ENCODE measurements at places on chromosomes 6 and 20. TPM values are rescaled to one million over a fixed set of nuclear protein-coding genes. Genes with fewer than 3 reads are reported as not detected.

CALHM4 gene
- total RNA-seq, result not detected

DNA sequence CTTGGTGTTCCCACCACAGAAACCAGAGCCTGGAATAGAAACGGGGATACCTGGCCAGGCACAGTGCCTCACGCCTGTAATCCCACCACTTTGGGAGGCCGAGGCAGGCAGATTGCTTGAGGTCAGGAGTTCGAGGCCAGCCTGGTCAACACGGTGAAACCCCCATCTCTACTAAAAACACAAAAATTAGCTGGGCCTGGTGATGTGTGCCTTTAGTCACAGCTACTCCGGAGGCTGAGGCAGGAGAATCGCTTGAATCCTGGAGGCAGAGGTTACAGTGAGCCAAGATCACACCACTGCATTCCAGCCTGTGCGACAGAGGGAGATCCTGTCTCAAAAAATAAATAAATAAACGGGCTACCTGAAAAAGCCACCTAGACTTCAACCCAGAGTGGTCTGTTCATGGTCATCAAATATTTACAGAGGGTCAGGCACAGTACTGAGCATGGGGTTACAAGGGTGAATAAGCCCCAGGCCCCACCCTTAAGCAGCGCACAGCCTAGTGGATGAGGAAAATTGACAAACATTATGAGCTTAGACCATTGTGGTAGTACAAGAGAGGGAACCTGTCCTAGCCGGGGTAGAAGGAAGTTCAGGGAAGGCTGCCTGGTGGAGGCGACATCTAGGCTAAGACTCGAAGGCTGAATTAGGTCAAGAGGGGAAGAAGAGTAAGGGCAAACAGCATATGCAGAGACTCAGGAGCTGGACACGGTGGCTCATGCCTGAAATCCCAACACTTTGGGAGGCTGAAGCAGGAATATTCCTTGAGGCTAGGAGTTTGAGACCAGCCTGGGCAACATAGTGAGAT, 7.2 kb upstream of the PCIF1 start:
- DNase-seq, result no peak

- no peak for DNase-seq
Observed at GRCh38 chr6:28867086-28867409, 56.7 kb downstream of the TRIM27 start.

DNA sequence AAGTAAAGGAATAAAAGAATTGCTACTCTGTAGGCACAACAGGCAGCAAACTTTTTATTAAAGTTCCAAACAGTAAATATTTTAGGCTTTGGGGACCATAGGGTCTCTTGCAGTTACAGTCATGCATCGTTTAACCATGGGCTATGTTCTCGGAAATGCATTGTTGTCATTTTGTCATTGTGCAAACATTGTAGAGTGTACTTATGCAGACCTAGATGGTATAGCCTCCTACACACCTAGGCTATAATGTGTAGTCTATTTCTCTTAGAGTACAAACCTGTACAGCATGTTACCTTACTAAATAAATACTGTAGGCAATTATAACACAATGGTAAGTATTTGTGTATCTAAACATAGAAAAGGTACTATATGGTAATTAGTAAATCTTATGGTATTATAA, 54.7 kb downstream of the CDS2 start:
- no peak for DNase-seq

- DNase-seq, result no peak
Observed at GRCh38 chr6:6397842-6398241, 77.4 kb upstream of the F13A1 start.

TCF21 gene
- total RNA-seq, result 1.3 TPM

MROH8 gene
- 4.8 TPM for total RNA-seq

CRISP3 gene
- 120 TPM for total RNA-seq

RHAG gene
- total RNA-seq, result not detected

CRIP3 gene
- total RNA-seq, result 1.1 TPM

GRCh38 chr6:3233321-3233720, 5.9 kb upstream of the TUBB2B start:
- DNase-seq, result no peak

- DNase-seq, result no peak
Observed at GRCh38 chr20:58394801-58395200, 5.8 kb downstream of the VAPB start.

BMP2 gene
- 17.9 TPM for total RNA-seq

GRCh38 chr6:84460491-84460890, 233.0 kb upstream of the CEP162 start:
- DNase-seq, result no peak

DNA sequence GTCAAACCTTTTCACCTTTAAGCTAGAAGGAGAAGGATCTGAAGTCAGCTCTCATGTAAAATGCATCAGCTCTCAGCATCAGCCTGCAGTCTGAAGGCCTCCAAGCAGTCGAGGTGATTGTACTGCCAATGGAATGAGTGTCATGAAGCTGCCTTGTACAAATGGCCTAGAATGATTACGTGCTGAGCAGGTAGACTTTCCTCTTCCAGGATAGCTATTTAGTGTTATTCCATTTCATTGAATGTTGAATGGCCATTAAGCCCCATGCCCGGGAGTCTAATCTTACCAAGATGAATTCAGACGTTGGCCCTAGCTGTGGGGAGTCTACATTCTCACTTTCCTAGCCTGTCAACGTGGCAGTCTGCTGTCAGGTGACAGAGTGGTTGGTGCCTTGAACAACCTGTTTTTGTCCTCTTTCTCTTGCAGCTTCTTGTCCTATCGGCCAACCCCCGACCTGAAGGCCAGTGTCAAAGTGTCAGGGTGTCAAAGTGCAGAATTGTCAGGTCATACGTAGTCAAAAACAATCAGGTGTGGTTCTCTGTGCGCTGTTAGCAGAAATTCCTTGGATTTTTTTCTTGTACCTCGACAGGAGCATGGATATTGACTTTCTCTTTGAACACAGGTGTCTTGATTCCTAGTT, 95.2 kb upstream of the TIAM2 start:
- DNase-seq, result no peak

FRK gene
- total RNA-seq, result 6.2 TPM

KCNK16 gene
- 41.1 TPM for total RNA-seq

DNA sequence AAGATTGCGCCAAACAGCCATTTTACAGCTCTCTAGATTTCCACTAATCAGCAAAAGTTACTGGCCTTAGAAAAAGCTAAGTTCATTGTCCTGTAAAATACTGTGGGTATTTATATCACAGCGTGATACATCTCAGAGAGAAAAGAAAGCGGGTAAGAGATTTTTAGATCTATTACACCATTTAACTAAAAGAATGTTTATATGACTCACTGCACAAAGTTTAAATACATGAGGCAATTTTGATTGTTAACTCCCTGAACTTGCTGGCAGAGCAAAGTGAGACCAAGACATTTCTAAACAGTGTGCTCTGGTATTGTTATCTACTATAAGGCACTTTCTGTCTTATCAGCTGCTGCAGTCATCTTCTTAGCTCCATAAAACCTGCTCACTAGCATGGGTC, 314.3 kb downstream of the EPHA7 start:
- DNase-seq, result no peak

GRCh38 chr20:309841-310644, 12.7 kb downstream of the ZCCHC3 start:
- peak; percentile 97 for DNase-seq

- DNase-seq, result peak; percentile 63
Observed at GRCh38 chr6:169894377-169894960, 143.0 kb downstream of the ERMARD start.

CRYBG1 gene
- 17.3 TPM for total RNA-seq

- DNase-seq, result no peak
Observed at GRCh38 chr20:24806705-24807676, 142.1 kb upstream of the CST7 start.

GRCh38 chr6:100566563-100566962, 101.8 kb upstream of the SIM1 start:
- DNase-seq, result no peak

CST1 gene
- 409 TPM for total RNA-seq

ALDH5A1 gene
- 14.7 TPM for total RNA-seq

POM121L2 gene
- total RNA-seq, result 0.10 TPM

TRIM31 gene
- 1.8 TPM for total RNA-seq

DNA sequence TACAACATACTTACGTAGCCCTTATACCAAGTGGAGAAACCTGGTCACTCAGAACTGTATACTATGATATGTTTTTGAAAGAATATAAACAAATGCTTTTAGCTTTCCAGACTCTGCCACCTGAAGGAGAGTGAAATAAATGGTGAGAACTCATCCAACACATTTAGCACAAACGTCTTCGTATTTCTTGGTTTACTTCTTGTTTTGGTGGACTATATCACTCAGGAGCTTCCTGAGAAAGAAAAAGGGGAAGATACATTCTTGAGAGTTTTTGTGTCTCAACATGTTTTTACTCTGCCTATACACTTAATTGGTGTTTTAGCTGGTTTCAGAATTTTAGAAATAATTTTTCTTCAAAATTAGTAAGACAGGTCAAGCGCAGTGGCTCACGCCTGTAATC, 19.4 kb upstream of the CTAGE9 start:
- DNase-seq, result no peak

DNA sequence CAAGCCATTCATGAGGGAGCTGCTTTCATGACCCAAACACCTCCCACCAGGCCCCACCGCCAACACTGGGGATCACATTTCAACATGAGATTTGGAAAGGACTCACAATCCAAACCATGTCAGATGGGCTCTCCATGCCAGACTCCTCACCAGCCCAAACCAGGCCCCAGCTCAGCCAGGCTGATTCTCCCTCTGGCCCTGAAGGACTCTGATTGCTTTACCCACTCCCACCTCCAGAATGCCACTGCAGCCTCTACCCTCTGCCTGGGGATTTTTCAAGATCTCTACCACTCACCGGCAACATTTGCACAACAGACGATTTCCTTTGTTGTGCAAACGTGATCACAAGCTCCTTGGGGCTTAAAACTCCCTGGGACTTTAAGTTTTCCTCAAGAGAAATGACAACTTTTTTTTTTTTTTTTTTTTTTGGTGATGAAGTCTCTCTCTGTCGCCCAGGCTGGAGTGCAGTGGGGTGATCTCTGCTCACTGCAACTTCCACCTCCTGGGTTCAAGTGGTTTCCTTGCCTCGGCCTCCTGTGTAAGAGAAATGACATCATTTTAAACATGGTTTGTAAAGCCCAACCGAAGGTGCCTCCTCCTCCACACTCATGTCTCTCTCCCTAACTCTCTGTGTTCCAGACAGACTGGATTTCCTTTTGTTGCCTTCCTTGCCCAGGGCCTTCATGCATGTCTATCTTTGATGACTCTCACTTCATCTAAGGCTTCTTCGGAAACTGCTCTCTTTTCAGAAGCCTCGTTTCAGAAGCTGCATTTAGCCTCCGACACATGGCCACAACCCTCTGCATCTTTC, 147.0 kb downstream of the CDH26 start:
- DNase-seq, result no peak

DNA sequence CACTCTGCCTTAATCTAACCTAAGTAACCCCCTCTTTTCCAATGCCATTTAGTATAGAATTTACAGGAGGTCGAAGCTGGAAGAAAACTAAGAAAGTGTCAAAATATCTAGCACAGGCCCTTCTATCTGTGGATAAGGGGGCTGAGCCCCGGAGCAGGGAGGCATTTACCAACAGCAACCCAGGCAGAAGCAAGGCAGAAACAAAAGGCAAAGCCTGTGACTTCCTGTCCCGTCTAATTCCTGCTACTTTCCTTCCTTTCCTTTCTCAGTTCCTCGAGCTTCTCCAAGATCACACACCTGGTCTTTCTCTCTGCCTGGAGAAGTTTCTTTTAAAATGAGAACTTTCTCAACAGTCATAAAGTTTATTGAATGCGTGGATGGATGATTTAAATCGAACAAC, 146.0 kb downstream of the FOXA2 start:
- DNase-seq, result no peak

WFDC12 gene
- not detected for total RNA-seq

- no peak for DNase-seq
Observed at GRCh38 chr6:25582101-25582500, 69.9 kb upstream of the SCGN start.

- no peak for DNase-seq
Observed at GRCh38 chr6:135871296-135871695, 19.8 kb downstream of the PDE7B start.

MARCKS gene
- total RNA-seq, result 236 TPM

ATAT1 gene
- 47.0 TPM for total RNA-seq

DNA sequence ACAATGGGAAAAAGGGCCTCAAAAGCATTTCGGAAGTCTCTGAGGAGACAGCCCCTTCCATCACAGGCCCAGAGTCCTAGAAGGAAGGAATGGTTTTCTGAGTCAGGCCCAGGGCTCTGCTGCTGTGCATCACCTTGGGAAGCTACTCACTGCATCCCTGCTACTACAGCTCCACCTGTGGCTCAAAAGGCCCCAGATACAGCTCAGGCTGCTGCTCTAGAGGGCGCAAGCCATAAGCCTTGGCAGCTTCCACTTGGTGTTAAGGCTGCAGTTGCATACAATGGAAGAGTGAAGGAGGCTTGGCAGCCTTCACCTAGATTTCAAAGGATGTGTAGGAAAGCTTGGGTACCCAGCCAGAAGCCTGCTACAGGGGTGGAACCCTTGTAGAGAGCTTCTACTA, 54.8 kb downstream of the MEI4 start:
- DNase-seq, result no peak

ERVFRD-1 gene
- total RNA-seq, result not detected

ADAM33 gene
- 8.2 TPM for total RNA-seq

SIRPG gene
- total RNA-seq, result not detected
